Neural crest cell (in vitro differentiated cells): ENCODE measurements at places on chromosomes 4 and X. TPM values are rescaled to one million over a fixed set of nuclear protein-coding genes. Genes with fewer than 3 reads are reported as not detected.

DNA sequence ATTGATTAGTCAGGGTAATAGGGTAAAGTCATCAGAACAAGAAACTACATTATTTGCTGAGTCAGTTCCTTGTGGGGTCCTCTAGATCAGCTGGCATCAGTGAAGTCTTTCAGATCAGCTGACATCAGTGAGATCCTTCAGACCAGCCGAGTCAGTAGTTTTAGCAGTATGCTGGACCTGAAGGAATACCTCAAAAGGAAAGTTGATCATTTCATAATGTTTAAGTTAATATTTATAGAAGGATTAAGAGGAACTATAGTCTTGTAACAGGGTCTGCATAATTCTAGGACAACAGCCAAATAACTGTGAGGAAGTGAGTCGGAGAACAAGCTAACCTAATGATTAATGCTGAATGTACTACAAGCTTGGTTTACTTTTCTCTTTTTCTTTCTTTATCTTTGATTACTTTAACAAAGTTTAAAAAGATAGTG is 958 bp upstream of the UGT2B7 start:
- H3K36me3 ChIP-seq = no peaks in the 10 kb centered on the region
- no peak for DNase-seq

- H3K27ac ChIP-seq = no peak overlapping the region
- no peaks in the 10 kb centered on the region for H3K36me3 ChIP-seq
- no peak for DNase-seq
- peaks cover 5% of the 10 kb centered on the region for H3K27me3 ChIP-seq
- H3K4me1 ChIP-seq = no peaks in the 10 kb centered on the region
Observed at GRCh38 chr4:8780596-8781368, 90.9 kb downstream of the HMX1 start.

DNA sequence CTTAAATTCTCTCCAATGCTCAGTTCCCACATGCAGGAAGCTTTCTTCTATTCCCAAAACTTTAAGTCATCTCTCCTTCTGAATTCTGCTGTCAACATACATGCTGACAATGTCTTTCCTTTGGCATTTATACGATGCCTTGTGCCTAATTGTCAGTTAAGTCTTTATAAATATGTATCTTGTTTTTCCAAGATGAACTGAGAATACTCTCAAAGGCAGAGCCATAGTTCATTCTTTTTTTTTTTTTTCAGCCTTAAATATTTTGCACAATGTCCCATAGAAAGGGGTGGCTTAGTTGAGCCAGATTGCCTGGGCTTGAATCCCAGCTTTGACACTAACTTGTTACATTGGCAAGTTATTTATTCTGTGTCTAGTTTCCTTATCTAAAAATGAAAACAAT is 210.6 kb downstream of the QDPR start:
- H3K27ac ChIP-seq = no peak overlapping the region
- H3K4me1 ChIP-seq = peaks cover 10% of the 10 kb centered on the region
- no peaks in the 10 kb centered on the region for H3K27me3 ChIP-seq
- no peak for DNase-seq
- H3K4me3 ChIP-seq = no peak overlapping the region
- peaks cover 3% of the 10 kb centered on the region for H3K36me3 ChIP-seq

DNA sequence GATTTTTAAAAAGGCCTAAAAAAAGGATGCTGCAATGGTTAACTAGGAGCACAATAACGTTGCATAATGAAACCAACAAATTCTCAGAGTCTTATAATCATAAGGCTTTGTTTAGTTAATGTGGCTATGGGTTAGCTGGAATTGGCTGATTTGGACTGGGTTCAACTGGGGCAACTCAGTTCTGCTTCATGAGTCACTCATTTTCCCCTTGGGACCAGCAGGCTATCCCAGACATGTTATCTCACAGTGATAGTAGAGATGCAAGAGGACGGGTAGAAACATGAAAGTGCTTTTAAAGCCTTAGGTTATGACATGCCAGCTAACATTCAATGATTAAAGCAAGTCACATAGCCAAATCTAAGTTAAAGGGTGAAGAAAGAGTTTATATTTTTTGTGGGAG is 189.2 kb upstream of the GK2 start:
- no peaks in the 10 kb centered on the region for H3K4me1 ChIP-seq
- H3K27me3 ChIP-seq = no peaks in the 10 kb centered on the region
- no peak overlapping the region for H3K4me3 ChIP-seq
- H3K36me3 ChIP-seq = no peaks in the 10 kb centered on the region

DNA sequence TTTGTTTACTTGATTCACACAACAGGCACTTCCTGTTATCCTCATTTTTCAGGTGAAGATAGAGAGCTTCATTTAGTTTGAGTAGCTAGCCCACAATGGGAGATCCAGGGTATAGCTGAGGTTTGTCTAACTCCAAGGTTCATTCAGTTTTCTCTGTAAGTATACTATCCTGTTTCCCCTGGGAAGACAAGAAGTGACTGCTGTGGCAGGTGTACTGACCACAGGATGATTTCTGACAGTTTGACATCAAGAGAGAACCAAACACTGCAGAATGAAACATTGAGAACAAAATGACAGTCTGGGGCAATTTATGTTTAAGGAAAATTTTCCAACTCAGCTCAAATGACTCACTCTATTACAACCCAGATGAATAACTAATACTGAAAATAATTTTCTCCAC is 958.0 kb downstream of the STPG2 start:
- peaks cover 2% of the 10 kb centered on the region for H3K36me3 ChIP-seq
- no peaks in the 10 kb centered on the region for H3K27me3 ChIP-seq
- no peak overlapping the region for H3K4me3 ChIP-seq
- H3K27ac ChIP-seq = no peak overlapping the region

DNA sequence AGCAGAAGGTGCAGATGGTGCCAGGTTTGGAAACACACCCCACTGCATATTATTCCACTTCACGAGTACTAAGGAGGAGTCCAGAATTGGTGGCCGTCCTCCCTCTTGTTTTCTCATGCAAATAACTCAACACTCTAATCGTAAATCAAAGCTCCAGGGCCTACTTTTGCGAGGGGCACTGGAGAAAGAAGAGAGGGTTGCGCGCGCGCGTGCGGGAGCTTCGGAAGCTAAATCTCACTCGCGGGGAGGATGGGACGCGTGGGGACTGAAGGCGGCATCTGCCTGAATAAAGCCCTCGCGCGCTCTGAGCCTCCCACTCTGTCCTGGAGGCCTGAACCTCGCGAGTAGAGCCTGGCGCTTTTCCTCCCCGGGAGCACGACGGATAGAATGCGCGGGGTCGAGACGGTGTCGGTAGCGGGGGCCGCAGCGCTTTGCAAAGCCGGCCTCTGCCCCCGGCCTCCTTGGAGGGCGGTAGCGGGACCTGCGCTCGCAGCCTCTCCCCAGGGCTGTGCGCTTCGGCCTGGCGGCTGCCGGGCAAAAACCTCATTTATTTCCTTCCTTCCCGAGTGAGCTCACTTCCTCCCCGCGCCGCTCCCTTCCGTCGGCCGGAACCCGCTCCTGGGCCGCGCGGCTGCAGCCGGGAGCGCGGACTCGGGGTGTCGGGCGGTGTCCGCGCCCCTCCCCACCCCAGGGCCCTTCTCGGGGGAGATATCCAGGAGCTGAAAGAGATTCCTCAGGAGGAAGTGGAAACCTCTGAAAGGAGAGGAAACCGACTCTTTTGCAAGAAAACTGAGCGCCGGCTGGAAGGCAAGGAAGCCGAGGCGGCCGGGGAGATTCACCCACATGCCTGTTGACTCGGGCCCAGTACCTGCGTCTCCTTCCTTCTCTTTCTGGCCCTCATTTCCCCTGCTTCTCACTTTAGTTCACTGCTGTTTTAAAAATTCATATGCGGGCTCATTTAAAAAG is 20.7 kb downstream of the HAND2 start:
- no peak overlapping the region for H3K27ac ChIP-seq
- peak; percentile 34 for DNase-seq

- no peak overlapping the region for H3K4me3 ChIP-seq
- H3K27ac ChIP-seq = no peak overlapping the region
- peaks cover 67% of the 10 kb centered on the region for H3K4me1 ChIP-seq
- DNase-seq = no peak
- H3K27me3 ChIP-seq = peaks cover 60% of the 10 kb centered on the region
Observed at GRCh38 chrX:39903937-39904336, 193.8 kb downstream of the BCOR start.

DNA sequence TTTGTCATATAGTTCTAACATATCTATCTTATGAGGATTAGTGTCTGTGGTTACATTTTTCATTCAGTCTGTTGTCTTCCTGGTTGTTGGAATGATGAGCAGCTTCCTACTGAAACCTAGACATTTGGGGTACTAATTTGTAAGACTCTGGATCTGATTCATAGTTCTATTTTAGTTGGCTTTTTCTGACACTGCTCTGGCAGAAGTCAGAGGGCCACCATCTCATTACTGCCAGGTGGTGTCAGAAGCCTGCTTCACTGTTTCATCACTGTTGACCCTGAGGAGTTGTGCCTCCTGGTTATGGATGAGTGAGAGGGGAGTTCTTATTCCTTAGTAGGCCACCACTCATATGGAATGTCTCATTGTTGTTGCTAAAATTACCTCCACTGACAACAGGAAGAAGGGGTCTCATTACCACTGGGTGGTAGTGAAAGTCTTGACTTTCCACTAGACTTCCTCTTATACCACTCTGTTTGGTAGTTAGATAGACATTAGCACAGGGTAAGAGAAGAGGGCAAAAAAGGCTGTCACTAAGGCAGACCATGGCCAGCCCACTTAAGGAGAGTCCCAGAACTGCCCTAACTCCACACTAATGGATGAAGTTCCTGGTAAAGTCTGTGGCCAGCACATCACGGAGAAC is 395.2 kb downstream of the SPOCK3 start:
- H3K27me3 ChIP-seq = no peaks in the 10 kb centered on the region
- no peak overlapping the region for H3K4me3 ChIP-seq
- H3K27ac ChIP-seq = no peak overlapping the region
- H3K36me3 ChIP-seq = no peaks in the 10 kb centered on the region

- no peaks in the 10 kb centered on the region for H3K4me1 ChIP-seq
- no peak overlapping the region for H3K4me3 ChIP-seq
- H3K27me3 ChIP-seq = no peaks in the 10 kb centered on the region
- H3K36me3 ChIP-seq = peaks cover 2% of the 10 kb centered on the region
- no peak overlapping the region for H3K27ac ChIP-seq
- no peak for DNase-seq
Observed at GRCh38 chrX:19557822-19558221, 42.5 kb upstream of the MAP3K15 start.

GRCh38 chr4:185165605-185166063 is 22.6 kb downstream of the SLC25A4 start:
- peaks cover 18% of the 10 kb centered on the region for H3K36me3 ChIP-seq
- no peak overlapping the region for H3K27ac ChIP-seq
- no peaks in the 10 kb centered on the region for H3K27me3 ChIP-seq
- H3K4me3 ChIP-seq = no peak overlapping the region

- H3K36me3 ChIP-seq = peaks cover under 1% of the 10 kb centered on the region
- H3K27ac ChIP-seq = peak overlapping the region; percentile 63
- H3K4me1 ChIP-seq = peaks cover 21% of the 10 kb centered on the region
Observed at GRCh38 chr4:61246034-61246433, 45.9 kb downstream of the ADGRL3 start.

DNA sequence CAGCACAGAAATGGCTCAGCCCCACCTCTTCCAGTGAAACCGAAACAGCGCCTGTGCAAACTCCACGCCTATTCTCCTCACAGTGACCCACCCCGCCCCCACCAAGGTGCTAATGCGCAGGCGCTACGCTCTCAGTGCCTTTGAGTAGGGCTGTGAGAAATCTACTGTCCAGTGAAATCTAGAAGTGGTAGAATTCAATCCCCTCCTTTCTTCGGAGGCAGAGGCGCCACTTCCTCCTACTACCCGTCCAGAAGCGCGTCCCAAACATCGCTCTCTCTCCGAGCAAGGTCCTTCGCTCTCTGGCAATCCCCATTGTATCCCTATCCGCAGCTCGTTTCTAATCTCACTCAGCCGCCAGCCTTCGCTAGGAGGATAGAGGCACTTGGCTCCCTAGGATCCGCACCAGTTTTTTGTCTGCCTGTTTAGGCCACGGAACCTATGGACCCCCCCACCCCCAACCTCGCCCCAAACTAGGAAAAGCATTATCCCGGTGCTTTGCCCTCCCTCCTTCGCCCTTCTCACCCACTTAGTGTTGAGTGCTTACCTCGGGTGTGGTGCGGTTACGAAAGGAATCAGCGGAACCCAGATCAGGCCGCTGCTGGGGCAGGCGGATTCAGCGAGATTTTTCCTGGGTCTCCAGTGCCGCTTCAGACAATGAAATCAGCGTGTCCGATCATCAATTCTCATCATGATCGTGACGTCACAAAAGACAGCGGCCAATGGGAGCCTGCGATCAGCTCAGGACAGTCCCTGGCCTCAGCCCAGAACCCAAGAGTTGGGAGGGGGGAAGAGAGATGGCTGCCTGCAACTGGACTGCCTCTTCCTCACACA is at the start of gene HDX:
Gene HDX (minus strand): TSS at position 656 of the 831 bp plus-strand sequence. CDS start 27,056 bp downstream, outside the sequence.
- H3K4me1 ChIP-seq = peaks cover 15% of the 10 kb centered on the region
- H3K4me3 ChIP-seq = peak within 1 kb of the TSS; percentile 98
- H3K36me3 ChIP-seq = peaks cover 7% of the 10 kb centered on the region
- DNase-seq = peak; percentile 64
- peaks cover 2% of the 10 kb centered on the region for H3K27me3 ChIP-seq
- H3K27ac ChIP-seq = peak within 1 kb of the TSS; percentile 99

GRCh38 chr4:169005453-169006099 is 4.5 kb downstream of the CBR4 start:
- peaks cover 43% of the 10 kb centered on the region for H3K4me1 ChIP-seq
- no peak for DNase-seq
- no peak overlapping the region for H3K4me3 ChIP-seq
- H3K27me3 ChIP-seq = no peaks in the 10 kb centered on the region
- peaks cover 17% of the 10 kb centered on the region for H3K36me3 ChIP-seq

WAS gene
- 0.64 and 0.70 TPM in 2 replicates for total RNA-seq

TMPRSS11D gene
- not detected in 2 replicates for total RNA-seq

CT83 gene
- total RNA-seq = not detected in 2 replicates

TRMT2B gene
- total RNA-seq = 15.7 and 17.1 TPM in 2 replicates

FAM236B gene
- total RNA-seq = not detected in 2 replicates

TLR3 gene
- 0.11 and 0.19 TPM in 2 replicates for total RNA-seq

ADH7 gene
- not detected in 2 replicates for total RNA-seq

MAGEB2 gene
- not detected in 2 replicates for total RNA-seq

STARD8 gene
- total RNA-seq = 1.5 and 1.8 TPM in 2 replicates

CCSER1 gene
- total RNA-seq = 9.8 and 11.9 TPM in 2 replicates

SPATA18 gene
- total RNA-seq = 3.0 and 5.4 TPM in 2 replicates
